ENCODE measurements at places on chromosomes 7 and 10.
A peak's percentile ranks its signal among the peaks of the same experiment; 100 is the strongest.

DNA sequence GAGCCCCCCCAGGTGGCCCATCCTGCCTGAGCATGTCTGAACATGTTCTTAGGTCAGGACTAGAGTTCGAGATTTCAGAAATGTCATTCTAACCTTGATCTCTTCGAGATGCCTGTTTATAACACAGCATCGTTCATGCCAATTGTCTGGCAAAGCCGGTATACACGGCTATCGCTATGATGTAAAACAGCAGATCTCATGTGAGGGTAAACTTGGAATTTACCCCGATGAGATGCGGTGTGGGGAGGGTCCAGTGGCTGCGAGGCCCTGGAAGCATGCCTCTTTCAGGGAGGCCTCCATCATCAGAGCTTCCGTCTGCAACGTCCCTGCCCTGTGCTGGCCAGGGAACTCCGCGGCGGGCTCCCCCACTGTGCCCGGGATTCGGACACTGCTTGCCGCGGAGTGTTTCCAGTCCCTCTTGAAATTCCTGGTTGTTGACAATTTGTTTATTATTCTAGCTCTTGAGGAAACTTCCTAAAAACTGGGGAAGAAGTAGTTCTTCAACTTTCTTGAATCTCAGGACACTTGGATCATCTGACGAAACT, 168.6 kb upstream of the RHEB start:
- no peak for DNase-seq

DNA sequence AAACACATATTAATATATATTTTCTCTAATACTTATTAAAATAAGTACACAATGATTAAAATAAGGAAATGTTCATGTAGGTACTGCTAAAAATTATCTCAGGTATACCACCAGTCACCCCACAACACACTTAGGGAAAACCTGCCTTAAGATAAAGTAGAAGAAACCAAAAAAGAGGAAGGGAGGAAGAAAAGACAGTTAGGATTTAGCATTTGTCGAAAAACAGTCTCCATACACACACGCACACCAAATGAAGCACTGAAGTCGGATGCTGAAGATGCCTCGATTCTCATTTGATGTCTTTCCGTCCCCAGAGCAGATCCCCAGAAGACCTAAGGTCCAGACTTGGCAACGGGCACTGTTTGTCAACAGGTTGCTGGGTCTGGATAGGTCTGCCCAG, 30.0 kb upstream of the ARID5B start:
- no peak for DNase-seq

GRCh38 chr7:2032030-2032875, 200.5 kb downstream of the MAD1L1 start:
- peak; percentile 29 for DNase-seq

- DNase-seq: no peak
Observed at GRCh38 chr10:22704942-22705341, 9.4 kb downstream of the PIP4K2A start.

DNA sequence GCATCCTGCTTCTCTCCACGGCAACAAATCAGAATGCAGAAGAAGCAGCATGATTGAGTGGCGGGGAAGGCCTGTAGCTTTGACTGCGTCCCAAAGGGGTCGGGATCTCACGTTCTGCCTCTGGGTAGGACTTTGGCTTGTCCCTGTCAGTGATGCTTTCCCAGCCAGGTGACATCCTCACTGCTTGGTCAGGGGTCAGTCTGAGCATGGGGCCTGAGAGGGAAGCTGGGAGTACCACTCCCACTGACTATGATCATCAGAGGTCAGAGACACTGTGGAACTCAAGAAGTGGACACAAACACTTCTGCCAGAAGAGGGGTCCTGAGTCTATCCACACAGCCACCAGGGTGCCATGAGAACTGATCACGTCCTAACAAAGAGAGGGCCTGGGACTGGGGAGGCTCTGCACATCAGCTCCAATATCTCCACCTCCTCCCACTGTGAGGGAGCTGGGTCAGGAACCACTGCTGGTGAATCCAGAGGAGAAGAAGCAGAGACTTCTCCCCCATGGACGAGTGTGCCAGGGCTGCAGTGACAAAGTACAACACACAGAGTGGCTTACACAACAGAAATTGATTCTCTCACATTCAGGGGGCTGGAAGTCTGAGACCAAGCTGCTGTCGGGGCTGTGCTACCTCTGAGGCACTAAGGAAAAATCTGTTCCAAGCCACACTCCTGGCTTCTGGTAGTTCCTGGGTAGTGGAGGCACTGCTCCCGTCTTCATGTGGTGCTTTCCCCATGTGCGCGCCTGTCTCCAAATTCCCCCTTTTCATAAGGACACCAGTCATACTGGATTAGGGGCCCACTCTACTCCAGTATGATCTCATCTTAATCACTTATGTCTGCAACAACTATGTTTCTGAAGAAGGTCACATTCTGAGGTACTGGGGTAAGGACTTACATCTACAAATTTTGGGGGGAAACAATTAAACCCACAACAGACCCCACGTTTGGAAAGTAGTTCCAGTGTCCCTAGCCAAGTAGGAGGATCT, 131.1 kb downstream of the CYP26A1 start:
- no peak for DNase-seq

- no peak for DNase-seq
Observed at GRCh38 chr10:3331187-3331586, 158.6 kb upstream of the PITRM1 start.

GRCh38 chr10:77841711-77842375, 84.7 kb downstream of the DLG5 start:
- DNase-seq: no peak

- no peak for DNase-seq
Observed at GRCh38 chr10:78935697-78936407, 132.9 kb upstream of the ZMIZ1 start.

- no peak for DNase-seq
Observed at GRCh38 chr10:16822027-16822426, 4.8 kb upstream of the RSU1 start.

- no peak for DNase-seq
Observed at GRCh38 chr7:1737956-1738355, 67.9 kb downstream of the ELFN1 start.

- DNase-seq: no peak
Observed at GRCh38 chr10:117399341-117400196, 24.3 kb upstream of the PDZD8 start.

- peak; percentile 67 for DNase-seq
Observed at GRCh38 chr10:13990946-13991345, 339.8 kb downstream of the FRMD4A start.

DNA sequence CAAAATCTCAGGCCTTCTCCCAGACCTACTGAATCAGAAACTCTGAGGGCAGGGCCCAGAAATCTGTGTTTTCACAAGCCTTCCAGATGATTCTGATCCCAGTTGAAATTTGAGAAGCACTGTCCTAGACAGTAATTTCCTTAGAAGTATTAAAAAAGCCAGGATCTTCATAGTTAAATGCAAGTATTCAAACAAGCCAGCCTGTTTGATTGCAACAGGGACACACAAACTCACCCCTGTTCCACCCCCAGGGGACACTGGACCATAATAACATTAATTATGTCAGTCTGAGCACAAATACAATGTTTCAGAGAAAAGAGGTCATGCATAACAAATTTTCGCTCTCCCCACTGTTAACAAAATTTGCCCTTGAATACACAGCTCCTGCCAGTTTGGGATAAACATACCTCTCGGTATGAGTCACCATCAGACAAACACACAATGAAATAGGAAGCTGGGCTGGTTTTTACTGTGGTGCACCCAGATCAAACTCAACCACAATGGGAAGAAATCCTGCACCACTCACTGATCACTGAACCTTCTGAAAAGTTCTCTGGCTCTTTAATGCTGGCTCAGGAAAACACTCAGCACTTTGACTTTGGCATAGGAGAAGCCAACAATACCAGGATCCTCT, 34.3 kb downstream of the ABLIM1 start:
- peak; percentile 83 for DNase-seq

DNA sequence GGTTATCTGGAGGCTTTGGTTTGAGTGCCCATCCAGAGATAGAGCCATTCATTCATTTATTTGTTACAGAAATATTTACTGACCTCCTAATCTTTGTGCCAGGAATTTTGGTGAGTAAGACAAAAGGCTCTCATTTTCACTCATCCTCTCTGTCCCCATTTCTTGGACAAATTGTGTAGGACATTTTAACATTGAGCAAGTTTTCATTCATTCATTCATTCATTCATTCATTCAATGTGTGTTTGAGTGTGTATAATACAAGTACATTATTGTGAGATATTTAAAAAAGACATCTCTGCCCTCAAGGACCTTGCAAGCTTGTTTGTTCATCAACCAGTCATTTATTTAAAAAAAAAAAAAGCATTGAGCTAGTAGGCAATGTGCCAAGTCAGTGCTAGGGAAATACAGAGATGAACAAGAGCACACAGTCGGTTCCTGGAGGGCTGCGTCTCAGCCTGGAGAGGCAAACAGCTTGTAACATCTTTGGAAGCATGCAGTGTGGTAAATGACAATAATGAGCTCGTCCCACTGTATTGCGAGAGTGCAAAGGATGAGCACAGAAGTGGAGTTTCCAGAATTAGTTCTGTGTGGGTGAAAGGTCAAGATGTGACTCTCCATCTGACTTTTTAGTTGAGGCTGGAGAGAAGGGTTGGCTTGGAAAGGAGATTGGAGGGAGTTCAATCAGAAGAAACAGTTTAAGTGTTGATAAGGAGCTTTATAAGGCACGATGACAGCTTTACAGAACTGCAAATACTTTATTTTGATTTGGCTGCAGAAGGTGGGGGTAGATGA, 50.5 kb upstream of the HBP1 start:
- DNase-seq: peak; percentile 40

DNA sequence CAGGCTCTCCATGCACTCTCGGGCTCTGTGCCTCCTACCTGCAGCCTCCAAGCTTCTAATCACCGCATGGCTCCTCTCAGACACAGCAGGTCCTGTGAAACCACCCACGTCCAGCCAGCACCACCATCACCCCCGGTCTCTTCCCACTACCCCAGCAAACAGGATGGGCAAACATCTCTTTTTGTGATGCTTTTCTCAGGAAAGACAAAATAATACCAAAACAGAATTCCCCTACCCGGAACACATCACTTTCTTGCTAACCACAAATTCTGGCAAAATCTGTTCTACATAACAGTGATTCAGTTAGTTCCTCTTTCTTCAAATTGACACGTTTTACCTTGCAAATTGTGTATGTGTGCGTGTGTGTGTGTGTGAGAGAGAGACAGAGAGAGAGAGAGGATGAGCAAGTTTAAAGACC, 6.5 kb downstream of the SNX8 start:
- DNase-seq: peak; percentile 22

- DNase-seq: no peak
Observed at GRCh38 chr7:14179781-14180180, 190.3 kb upstream of the ETV1 start.

DNA sequence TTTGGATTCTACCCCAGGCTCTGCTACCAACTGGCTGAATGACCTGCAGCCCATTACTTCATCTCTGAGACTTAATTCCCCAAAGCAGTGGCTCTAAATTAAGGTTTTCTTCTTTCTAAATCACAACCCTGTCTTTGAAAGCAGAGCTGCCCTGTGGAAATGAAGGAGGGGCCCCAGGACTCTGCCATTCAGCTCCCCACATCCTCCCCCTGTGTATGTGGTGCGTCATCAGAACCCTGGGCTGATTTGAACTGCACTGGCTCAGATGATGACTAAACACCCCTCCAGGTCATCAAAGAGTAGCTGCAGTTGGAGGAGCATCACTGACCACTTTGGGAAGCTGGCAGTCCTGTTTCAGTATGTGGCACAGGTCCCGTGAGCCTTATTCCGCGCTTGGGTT, 46.6 kb downstream of the BPGM start:
- peak; percentile 97 for DNase-seq

- peak; percentile 39 for DNase-seq
Observed at GRCh38 chr7:77467408-77467807, 51.3 kb upstream of the GSAP start.

DNA sequence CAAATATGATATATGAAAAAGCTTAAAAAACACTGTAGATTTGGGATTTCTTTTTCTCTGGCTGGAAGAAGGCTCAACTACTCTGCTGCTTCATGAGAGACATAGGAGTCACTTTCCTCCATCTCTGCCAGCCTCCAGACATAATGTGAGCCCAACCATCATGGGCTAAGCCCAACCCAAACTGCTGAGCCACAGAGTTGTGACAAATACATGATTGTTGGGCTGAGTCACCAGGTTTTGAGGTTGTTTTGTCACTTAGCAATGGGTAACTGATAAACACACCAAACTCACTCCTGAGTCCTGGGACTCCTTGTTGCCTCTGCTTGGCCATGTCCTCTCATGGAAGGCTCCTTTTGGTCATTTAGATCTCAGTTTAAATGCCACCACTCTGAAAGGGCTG, 381.8 kb upstream of the FZD8 start:
- DNase-seq: peak; percentile 33

GRCh38 chr10:70426823-70427222, 14.7 kb downstream of the NODAL start:
- DNase-seq: no peak

GRCh38 chr10:17147884-17148489, 18.4 kb upstream of the CUBN start:
- peak; percentile 77 for DNase-seq
